ENCODE measurements at places on chromosomes 7 and 10.

DNA sequence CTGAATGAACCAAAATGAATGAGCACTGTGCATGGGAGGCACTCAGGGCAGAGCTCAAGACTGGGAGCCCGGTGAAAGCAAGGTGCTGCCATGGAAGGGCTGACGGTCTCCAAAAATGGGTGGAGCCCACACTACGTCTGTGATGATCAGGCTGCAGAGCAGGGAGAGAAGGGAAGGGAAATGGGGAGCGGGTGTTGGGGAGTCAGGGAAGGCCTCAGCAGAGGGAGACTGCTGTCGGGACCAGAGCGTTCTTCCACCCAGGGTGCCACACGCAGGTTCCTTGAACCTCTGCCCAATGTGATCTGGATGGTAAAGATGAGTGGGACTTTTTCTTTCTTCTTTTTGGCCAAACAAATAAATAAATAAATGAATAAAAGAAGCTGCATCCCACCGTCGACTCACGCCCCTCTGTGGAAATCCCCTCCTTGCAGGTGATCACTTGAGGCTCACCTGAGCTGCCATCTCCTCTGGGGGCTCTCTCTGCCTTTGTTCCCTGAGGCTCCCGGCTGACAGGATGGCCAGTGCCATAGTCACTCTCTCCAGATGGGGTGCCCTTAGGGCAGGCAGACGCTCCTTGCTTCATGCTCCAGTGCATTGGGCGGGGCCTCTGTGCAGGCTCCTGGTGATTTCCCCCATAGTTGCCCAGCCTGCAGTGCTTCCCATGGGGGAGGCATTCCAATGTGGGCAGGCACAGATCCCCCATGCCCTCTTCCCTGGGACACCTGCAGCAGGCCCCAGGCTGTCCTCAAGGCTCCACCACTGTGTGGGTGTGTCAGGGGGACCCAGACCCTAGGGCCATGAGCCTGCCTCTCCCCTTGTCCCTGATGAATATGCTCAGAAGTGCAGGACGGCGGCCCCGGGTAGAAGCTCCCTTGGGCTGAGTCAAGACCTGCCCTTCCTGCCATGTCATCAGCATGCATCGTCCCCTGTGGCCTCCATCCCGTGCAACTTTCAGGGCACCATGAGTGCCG lies 131.8 kb downstream of the PTPN20 start:
- no peak for DNase-seq

DNA sequence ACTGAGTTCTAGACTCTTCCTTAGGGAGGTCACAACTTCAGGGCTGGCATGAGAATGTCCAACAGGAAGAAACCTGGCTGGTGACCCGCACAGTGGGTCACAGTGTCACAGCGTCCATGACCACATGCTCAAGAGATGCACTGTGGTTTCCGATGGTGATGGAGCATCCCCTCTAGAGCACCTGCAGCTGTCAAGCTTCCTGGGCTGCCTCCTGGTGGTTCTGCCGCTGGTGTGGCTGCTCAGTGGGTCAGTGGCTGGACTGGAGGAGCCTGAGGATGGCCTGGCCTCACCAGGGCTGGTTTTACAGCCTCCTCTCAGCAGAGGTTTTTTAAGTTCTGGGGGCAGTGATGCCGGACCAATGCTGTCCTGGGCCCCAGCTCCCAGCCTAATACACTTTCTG lies 149.3 kb downstream of the SH3PXD2A start:
- no peak for DNase-seq

DNA sequence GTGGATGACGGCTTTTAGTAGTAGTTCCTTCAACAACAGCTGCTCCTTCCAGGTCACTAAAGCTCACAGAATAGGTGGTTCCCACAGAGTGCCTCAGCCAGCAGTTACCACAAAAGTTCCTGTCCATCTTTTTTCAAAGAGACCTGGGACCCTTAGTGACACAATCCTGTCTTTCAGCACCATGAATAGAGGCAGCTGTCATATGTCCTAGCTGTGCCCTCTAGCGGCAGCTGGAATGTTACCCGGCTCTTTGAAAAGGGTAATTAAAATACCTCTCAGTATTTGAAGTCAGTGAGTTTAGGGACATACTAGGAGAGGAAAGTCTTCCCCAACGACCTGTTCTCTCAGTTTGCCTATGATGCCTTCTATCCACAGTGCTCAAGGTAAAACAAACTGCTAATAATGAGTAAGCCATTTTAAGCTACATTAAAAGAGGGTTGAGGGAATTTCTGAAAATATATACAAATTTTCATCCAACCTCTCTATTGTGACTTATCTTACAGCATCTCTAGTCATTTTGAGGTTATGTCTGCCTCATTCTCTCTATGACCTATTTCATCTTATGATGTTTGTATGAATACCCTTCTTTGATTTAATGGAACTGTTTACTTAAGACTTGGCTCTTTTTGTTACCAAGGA lies 290.8 kb downstream of the NXPH1 start:
- DNase-seq: no peak

- no peak for DNase-seq
Measured at GRCh38 chr10:69632516-69633199, 2.6 kb downstream of the FAM241B start.

GRCh38 chr10:30970760-30971460 lies 60.8 kb downstream of the ZNF438 start:
- DNase-seq: no peak

- no peak for DNase-seq
Measured at GRCh38 chr10:59036311-59037017, 140.0 kb upstream of the PHYHIPL start.

DNA sequence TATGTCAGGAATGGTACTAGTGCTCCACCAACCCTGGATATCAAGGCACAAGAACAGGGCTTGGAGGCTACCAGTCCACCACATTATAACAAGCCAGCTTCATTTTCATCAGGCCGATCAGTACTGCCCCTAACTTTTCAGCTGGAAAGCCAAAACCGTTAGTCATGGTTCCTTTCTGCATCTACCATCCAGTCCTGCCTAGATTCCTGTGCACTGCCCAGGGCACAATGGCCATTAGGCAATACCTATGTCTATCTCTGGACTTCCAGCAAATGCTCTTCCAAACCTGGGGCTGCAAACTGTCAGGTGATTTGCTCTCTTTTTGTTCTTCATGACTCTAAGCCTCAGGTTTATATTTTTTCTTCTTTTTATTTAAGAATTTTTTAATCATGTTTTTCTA lies 937.7 kb downstream of the SORCS1 start:
- DNase-seq: no peak

DNA sequence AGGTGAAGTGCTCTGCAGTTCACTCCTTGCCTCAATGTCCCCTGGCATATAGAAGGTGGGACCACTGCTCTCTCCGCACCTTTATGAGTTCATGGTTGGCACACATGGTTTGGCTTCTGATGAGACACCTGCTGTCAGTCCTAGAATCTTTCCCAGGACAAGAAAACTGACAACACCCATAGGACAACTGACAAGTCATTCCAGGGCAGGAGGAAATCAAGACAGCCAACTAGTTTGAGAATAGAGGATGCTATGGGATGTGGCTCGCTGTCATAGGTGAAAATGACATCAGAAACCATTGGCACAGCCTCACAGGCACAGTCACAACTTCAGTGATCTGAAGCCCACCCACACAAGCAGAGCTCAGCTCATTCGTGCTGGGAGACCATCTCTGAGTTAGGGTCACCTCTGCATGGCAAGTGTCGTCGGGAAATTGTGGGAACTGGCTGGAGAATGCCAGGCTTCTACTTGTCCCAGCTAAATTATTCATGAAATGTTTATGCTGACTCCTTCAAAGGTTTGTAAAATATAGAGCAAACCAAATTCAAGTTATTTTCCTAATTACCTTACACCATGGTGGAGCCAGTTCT lies 762.4 kb downstream of the GRID1 start:
- no peak for DNase-seq

DNA sequence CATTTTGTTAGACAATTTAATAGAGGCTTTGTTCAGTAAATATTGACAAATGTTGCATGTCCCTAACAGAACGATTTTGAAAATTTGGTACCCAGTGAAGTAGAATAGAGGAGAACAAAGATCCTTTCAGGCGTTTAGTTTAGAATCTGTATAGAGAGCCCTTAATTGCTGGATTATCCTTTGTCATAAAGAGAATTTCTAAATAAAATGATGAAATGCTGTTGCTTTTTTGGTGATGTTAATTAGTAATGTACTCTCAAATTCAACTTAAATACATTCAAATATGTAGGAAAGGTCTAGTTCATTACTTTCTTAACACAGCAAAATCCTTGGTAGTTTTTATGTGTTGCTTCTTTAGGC lies 1.2 kb downstream of the LUC7L2 start:
- DNase-seq: no peak
